ENCODE measurements at places on chromosomes 16 and 17. TPM values are rescaled to one million over a fixed set of nuclear protein-coding genes. Genes with fewer than 3 reads are reported as not detected.

PROCA1 gene
- 3.3 TPM for total RNA-seq

ELOB gene
- total RNA-seq = 179 TPM

PRAC2 gene
- total RNA-seq = not detected

MEIOC gene
- total RNA-seq = not detected

CDH8 gene
- 0.78 TPM for total RNA-seq

ADCY7 gene
- 88.1 TPM for total RNA-seq

KRT27 gene
- 0.55 TPM for total RNA-seq

CCL1 gene
- total RNA-seq = not detected

HBM gene
- total RNA-seq = not detected

SLC26A11 gene
- 51.6 TPM for total RNA-seq

GLP2R gene
- 1.8 TPM for total RNA-seq

ZNF750 gene
- 5.6 TPM for total RNA-seq

FBXW10 gene
- not detected for total RNA-seq

DNA sequence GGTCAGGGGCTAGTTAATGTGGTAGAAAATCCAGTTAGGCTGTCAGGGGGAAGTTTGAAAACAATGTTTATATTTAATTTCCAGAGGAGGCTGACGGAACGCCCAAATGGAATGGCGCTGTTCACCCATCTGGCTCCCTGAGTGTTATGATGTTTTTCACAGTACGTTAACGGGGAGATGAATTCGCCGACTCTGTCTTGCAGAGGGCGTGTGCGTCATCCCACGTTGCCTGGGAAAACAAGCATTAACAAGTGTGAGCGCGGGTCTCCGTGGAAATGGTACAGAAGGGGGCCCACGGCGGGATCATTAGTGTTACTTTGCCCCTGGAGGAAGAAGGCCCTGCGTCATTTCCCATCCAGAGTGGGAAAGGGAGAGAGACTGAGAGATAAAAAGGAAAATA lies 29.6 kb downstream of the RGS9 start:
- no peak overlapping the region for H3K27ac ChIP-seq
- no peaks in the 10 kb centered on the region for H3K36me3 ChIP-seq
- DNase-seq = no peak
- H3K4me1 ChIP-seq = peaks cover 12% of the 10 kb centered on the region
- H3K4me3 ChIP-seq = no peak overlapping the region

DNA sequence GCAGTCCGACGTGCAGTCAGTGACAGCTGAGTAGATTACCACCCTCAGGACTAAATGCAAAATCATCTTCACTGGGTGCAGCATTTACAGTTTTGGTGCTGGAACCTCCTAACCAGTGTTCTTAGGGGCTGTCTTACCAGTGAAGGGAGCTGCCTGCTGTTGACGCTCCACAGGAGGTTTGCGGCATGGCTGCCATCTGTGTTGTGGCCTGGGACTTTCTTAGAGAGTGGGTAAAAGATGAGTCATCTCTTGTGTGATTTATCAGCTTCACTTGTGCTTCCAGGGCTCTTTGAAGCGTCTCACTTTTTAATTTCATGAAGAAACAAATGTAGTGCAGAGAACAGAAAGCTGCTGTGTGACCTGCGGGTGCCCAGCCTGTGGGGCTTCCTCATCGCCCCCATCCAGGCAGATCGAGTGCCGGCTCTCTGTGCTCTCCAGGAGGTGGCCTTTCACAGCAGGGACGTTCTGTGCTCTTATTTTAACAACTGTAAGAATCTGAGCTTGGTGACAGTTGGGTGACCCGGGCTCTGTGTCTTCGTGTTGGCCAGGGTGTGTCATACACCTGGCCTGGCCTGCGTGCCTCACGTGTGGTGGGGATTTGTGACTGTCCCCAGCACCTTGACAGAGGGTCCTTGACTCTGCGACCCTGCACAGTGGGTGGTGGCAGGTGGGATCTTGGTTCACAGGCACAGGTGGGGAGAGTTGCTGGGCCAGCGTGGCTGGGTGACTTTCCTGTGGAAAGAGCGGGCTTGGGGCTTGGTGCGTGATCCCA lies 24.3 kb upstream of the ZNF750 start:
- no peaks in the 10 kb centered on the region for H3K36me3 ChIP-seq
- DNase-seq = no peak
- no peak overlapping the region for H3K27ac ChIP-seq
- H3K4me3 ChIP-seq = no peak overlapping the region
- peaks cover 22% of the 10 kb centered on the region for H3K4me1 ChIP-seq

DNA sequence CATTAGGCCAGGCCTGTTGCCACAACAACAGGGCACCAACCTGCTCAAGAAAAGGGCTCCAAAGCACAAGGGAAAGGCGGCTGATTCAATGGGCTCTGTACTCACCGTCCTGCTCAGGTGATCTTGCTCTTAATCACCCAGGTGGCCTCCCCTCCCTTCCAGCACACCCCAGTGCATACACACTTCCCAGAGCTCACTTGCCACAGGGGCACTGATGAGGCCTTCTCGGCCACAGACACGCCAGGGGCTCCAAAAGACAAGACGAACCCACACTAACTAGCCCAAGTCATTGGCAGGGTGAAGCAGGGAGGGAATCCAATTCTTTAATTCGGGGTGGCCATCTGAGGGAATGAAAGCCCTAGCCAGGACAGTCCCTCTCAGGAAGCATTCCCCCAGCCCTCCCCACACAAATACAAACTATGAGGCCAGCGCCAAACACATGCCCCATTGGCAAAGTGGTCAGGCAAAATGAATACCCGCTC lies 1.4 kb downstream of the MYO18A start:
- peak overlapping the region; percentile 62 for H3K4me3 ChIP-seq
- no peak for DNase-seq

GRCh38 chr16:85556456-85557082 lies 56.6 kb upstream of the GSE1 start:
- no peaks in the 10 kb centered on the region for H3K36me3 ChIP-seq
- peaks cover 40% of the 10 kb centered on the region for H3K4me1 ChIP-seq
- DNase-seq = peak; percentile 88
- peak overlapping the region; percentile 95 for H3K27ac ChIP-seq

GRCh38 chr17:3657874-3658783 lies 10.2 kb downstream of the TAX1BP3 start:
- no peak overlapping the region for H3K4me3 ChIP-seq
- DNase-seq = no peak
- H3K4me1 ChIP-seq = peaks cover 10% of the 10 kb centered on the region
- H3K36me3 ChIP-seq = peaks cover 3% of the 10 kb centered on the region
- no peaks in the 10 kb centered on the region for H3K27me3 ChIP-seq

- H3K4me1 ChIP-seq = no peaks in the 10 kb centered on the region
- no peak overlapping the region for H3K4me3 ChIP-seq
- no peaks in the 10 kb centered on the region for H3K27me3 ChIP-seq
- H3K27ac ChIP-seq = no peak overlapping the region
Observed at GRCh38 chr16:12420661-12421209, 383.0 kb downstream of the CPPED1 start.

GRCh38 chr16:74094514-74094913 lies 202.1 kb upstream of the PSMD7 start:
- no peak overlapping the region for H3K27ac ChIP-seq
- no peaks in the 10 kb centered on the region for H3K36me3 ChIP-seq
- no peaks in the 10 kb centered on the region for H3K27me3 ChIP-seq
- H3K4me1 ChIP-seq = no peaks in the 10 kb centered on the region

DNA sequence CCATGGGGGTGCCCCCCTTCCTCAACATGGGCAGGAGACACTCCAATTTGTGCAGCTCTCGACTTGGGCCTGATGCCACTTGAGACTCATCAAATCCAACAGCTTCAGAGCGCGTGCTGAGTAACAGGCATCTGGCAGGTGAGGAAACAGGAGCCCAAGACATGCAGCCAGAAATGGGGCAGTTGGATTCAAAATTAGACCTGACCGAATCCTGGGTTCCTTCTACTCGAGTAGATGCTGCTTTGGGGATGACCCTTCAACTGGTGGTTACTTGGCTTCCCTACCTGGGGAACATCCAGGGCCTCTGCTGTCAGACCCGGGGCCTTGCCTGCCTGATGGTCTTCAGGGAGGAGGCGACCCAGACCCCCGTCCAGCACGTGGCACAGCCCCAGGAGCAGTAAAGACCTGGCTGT lies 488 bp upstream of the NTN3 start:
- H3K27me3 ChIP-seq = peaks cover 45% of the 10 kb centered on the region
- H3K4me3 ChIP-seq = no peak overlapping the region
- DNase-seq = no peak
- no peaks in the 10 kb centered on the region for H3K36me3 ChIP-seq
- no peak overlapping the region for H3K27ac ChIP-seq

DNA sequence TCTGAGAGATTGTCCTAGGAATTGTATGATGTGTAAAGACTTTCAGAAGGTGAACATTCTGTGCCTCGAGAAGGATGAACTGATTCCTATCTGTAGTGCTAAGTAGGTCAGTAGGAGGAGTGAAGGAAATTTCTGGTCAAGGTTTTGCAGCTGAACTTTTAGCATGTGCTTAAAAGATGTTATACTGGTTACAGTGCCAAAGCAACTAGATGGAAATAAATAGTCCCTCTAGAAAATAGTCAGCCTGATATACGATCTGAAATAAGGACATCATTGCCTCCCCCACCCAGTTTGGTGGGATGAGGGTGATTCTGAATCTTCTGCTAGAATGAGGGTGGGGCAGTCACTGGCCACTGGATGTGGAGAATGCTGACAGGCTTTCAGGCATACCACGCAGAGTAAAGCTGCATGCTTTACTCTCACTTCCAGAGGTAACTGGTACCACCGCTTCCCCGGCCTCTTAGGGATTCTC lies 57.2 kb upstream of the VPS4A start:
- H3K27me3 ChIP-seq = no peaks in the 10 kb centered on the region
- no peaks in the 10 kb centered on the region for H3K36me3 ChIP-seq
- no peak for DNase-seq
- H3K27ac ChIP-seq = peak overlapping the region; percentile 14

DNA sequence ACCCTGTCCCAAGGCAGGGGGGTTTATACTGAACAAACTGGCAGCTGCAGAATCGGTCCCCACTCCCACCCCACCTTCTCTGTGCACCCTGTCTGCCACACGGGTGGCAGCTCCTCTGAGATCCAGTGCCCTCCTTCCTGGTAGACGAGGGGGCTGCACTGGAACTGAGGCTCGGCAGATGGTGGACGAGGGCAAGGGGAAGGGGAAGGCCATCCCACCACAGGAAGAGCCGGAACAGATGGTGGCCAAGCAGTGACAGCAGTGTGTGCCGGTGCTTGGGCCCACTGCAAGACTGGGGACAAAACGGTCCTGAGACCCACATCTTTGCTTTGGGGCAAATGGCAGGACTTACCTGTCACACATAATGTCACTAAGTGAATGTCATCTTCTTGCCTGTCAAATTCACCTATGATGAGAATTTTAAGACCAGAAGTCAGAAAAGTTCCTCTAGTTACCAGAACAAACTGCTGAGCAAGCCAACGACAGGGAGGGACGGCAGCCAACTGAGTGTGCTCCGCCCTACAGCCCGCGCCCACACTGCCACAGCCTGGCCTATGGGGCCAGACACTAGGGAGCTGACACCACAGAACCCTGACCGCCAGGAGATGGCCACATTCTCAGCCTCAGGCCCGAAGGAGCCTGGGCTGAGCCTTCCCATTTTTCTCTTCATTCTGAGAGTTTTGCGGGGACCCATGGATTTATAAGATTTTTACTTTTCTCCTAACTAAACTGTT lies 14.4 kb downstream of the NTAN1 start:
- peaks cover 51% of the 10 kb centered on the region for H3K36me3 ChIP-seq
- H3K4me1 ChIP-seq = peaks cover 12% of the 10 kb centered on the region
- peak overlapping the region; percentile 42 for H3K27ac ChIP-seq
- peak; percentile 85 for DNase-seq
- no peak overlapping the region for H3K4me3 ChIP-seq

GRCh38 chr17:80640366-80641084 lies 95.9 kb downstream of the RPTOR start:
- no peaks in the 10 kb centered on the region for H3K4me1 ChIP-seq
- H3K27me3 ChIP-seq = no peaks in the 10 kb centered on the region
- DNase-seq = no peak
- no peak overlapping the region for H3K27ac ChIP-seq

GRCh38 chr16:81666113-81666512 lies 113.0 kb upstream of the PLCG2 start:
- H3K4me3 ChIP-seq = no peak overlapping the region
- H3K4me1 ChIP-seq = no peaks in the 10 kb centered on the region
- H3K27me3 ChIP-seq = no peaks in the 10 kb centered on the region
- peaks cover 57% of the 10 kb centered on the region for H3K36me3 ChIP-seq

DNA sequence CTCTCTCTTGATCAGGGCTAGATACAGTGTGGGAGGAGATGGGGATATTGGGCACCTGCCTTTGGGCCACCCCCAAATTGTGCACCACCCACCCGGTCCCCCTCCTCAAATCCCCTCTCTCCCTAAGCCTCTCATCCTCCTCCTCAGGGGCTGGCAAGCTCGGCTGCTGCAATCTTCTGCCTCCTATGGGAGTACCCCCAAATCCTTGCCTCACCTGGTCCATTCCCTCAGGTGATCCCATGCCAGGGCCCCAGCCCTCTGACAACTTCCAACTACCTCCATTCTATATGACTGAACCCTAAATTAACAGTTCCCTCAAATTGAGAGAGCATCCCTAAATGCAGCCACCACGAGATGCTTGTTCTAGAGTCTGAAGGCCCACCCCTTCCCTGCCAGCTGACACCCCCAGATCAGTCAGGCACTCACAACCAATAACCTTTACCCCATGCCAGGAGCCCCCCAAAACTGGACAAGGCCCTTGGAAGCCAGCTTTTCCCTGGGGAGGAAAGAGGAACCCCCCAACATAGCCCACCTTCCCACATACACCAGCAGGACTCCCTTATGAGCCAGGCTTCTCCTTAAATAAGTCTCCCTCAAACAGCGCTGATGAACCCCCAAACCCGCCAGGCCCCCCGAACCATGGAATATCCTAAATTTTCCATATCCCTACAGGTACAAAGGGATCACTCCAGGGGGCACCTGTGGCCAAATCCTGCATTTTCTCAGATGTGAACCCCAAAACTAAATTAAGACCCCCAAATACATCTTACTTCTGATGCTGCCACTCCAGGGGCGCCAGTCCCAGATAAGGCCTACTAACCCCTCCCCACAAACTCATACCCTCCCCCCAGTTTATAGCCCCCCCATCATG lies 3.2 kb downstream of the DLG4 start:
- peak overlapping the region; percentile 51 for H3K4me3 ChIP-seq
- DNase-seq = no peak
- H3K4me1 ChIP-seq = peaks cover 58% of the 10 kb centered on the region

GRCh38 chr16:66154801-66155200 lies 211.7 kb upstream of the CDH5 start:
- no peak for DNase-seq
- no peak overlapping the region for H3K27ac ChIP-seq
- no peaks in the 10 kb centered on the region for H3K27me3 ChIP-seq
- H3K36me3 ChIP-seq = no peaks in the 10 kb centered on the region
- H3K4me1 ChIP-seq = peaks cover 13% of the 10 kb centered on the region
- no peak overlapping the region for H3K4me3 ChIP-seq

GRCh38 chr16:19382084-19382801 lies 35.4 kb upstream of the TMC5 start:
- peaks cover 12% of the 10 kb centered on the region for H3K4me1 ChIP-seq
- no peaks in the 10 kb centered on the region for H3K27me3 ChIP-seq
- H3K4me3 ChIP-seq = no peak overlapping the region
